ENCODE measurements at places on chromosomes 7 and 10. TPM values are rescaled to one million over a fixed set of nuclear protein-coding genes. Genes with fewer than 3 reads are reported as not detected.

- DNase-seq, result peak; percentile 86
These were observed 166.8 kb upstream of the MAGI2 start for GRCh38 chr7:79620291-79620690.

- no peak for DNase-seq
These were observed 162.2 kb downstream of the IMMP2L start for GRCh38 chr7:111400088-111400487.

DNA sequence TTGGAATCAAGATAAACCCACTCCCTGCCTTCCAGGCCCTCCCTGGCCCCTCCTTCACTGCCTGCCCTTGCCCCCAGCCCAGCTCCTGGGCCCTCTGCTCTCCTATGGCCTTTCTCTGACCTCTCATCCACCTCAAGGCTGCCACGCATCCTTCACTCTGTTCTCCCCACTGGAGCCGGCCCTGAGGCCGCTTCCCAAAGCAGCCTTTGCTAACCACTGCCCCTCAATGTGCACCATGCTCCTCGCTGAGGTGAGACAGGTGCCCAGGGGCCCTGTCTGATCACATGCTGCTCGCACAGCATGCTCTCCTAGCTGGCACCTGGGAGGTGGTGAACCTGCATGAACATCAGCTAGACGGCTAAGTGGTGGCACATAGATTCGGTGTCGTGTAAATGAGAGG lies 138.5 kb upstream of the RET start:
- DNase-seq, result no peak

DNA sequence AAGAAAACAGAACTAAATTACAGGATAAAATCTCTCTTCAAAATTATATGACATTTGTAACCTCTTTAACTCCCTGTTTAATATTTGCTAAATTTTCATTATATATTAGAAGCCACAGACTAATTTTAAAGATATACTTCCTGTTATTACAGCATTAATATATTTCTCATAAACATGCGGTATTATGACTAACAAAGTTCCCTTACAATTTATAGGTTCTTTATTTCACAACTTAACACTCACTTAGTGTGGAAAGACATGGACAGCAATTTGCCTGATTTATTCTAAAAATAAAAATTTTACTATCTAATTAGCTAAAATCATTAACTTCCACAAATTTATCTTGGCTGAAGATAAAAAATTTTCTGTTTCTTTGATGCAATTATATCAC lies 29.0 kb downstream of the CTNNA3 start:
- DNase-seq, result no peak

- no peak for DNase-seq
These were observed 108.2 kb downstream of the HIP1 start for GRCh38 chr7:75630549-75630948.

Gene RAMP3
- 51.2 TPM for total RNA-seq

GRCh38 chr7:27210441-27211083 lies 10.7 kb upstream of the HOXA13 start:
- DNase-seq, result peak; percentile 51

DNA sequence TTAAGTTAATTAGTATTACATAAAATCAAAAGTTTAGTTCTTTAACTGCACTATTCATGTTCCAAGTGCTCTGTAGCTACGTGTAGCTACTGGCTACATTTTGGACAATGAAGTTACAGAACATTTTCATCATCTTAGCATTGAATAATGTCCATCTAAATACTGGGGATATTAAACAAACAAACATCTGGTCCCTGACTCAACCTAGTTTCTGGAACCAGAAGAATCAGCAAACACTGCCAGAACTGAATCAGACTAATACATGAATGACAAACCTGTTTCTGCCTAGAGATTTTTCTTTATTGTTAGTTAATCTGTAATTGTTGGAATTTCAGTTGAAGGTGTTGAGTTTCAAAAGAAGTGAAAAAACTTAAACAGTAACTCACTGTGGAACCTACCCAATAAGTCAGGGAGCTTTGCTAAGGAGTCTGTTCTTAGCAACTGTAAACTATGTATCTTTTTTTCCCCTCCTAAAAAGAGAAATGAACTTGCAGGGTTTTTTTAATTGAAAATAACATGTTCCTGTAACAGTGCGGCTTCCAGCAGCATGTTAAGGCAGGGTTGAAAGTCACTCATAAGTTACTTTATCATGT lies 58.3 kb downstream of the CDK13 start:
- no peak for DNase-seq

Gene HOXA5
- total RNA-seq, result 7.0 TPM

GRCh38 chr10:35379226-35380137 lies 43.2 kb downstream of the CCNY start:
- peak; percentile 98 for DNase-seq

GRCh38 chr10:73469579-73469978 lies 26.2 kb downstream of the PPP3CB start:
- DNase-seq, result no peak

DNA sequence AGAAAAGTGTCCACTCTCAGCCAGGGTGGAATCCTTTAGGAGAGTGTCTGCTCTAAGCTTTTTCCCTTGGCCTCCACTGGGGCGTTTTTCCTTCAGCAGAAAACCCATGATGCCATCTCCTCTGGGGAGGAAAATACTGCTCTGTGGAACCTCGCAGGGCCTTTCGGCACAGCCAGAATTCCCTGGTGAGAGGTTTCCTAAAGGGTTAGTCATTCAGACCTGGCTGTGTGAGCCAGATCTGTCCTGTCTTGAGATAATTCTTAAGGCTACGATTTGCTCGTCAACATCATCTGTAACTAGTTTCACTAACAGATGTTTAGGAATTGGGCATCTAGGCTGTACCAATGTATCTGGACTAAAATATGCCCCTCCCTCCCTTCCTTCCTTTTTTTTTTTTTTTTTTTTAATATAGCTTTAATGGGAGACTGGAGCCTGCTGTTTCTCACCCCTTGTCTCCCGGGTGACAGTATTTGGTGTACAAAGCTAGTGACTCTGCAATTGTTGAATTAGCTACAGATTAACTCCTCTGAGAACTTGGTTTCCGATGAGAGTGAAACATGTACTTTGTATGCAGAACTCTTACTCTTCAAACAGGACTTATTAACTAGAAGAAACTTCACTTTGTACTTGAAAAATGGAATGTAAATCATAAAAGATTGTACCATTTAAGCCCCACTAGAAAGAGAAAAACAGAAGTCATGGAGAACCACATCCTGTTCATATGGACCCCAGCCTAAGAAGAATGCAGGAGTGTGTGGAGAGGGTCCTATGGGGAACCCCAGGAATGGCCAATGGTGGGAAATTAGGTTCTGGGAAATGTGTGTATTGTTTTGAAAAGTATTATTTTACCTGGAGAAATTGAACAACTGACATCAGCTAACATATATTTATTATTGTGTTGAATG lies 230.9 kb downstream of the CAMK1D start:
- DNase-seq, result no peak

Gene CUZD1
- total RNA-seq, result 0.20 TPM

GRCh38 chr7:17402628-17403278 lies 104.3 kb downstream of the AHR start:
- DNase-seq, result no peak

DNA sequence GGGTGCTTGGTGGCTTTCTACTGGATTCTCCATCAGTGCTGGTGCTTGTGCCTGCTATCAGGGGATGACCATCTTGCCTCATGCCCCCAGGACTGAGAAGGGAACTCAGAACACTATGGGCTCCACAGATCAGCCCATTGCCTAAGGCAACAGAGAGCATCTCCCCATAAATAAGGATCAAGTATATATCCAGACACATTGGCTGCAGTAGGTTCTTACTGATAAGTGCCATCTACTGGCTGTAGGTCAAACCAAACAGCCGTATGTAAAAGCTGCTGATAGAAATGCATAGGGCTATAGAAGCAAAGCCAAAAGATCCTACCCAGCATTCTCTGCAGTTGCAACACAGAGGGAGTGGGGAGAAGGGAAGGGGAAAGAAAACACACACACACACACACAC lies 153.7 kb downstream of the CDK14 start:
- peak; percentile 10 for DNase-seq

DNA sequence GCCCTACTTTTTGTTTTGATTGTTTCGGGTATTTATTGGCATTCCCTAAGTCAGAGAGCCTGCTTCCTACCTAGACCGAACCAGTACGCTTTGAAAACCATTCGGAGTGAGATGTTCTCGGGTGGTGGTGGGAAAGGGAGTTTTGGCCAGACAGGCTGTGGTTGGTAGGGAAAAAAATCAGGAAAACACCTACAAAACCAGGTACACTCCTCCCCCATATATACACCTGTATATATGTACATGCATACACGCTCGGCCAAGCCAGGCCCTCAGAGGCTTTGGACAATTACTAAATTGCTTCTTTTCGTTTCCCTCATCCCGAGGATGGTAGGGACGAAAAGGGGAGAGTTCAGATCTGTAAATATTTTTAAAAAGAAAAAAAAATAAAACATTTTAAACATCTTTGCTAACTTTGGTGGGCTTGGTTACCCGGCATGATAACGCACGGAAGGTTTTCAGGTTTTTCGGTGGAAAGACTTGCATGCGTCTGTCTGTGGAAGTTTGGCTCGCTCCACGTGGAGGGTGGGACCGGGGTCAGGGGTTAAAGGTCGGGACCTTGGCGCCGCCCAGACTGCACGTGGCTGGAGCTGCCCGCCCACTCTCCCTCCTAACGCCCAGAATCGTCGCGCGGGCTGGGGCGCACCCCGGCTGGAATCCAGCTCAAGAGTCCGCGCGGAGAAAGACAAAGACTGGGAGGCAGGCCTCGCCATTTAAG lies 2.5 kb downstream of the HMX2 start:
- no peak for DNase-seq

GRCh38 chr7:151235091-151235787 lies 3.0 kb downstream of the CHPF2 start:
- no peak for DNase-seq

Gene STRA8
- not detected for total RNA-seq

GRCh38 chr7:19080093-19080492 lies 37.3 kb downstream of the TWIST1 start:
- no peak for DNase-seq

DNA sequence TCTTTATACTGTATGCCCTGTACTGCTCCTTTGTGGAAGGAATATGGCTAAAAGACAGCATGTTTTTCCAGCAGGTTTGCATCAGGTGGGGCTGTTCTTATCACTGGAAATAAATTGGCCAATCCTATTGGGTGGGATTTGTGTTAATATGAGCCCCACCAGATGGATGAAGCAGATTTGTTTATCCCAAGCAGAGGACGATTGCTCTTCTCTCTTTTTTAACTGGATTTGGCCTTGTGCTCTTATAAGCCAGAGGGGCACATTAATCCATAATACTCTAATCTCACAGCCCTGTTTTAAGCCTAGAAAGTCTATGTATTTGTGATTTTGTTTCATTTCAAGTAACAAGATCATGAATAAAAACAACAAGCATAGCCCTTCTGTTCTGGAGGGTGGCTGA lies 240.1 kb upstream of the ADARB2 start:
- no peak for DNase-seq

GRCh38 chr10:60718886-60719285 lies 59.4 kb upstream of the CDK1 start:
- DNase-seq, result no peak

- peak; percentile 51 for DNase-seq
These were observed 1.3 kb upstream of the FZD8 start for GRCh38 chr10:35643151-35644049.

Gene RNF133
- 0.60 TPM for total RNA-seq

GRCh38 chr7:26365077-26365900 lies 73.6 kb downstream of the SNX10 start:
- peak; percentile 86 for DNase-seq

GRCh38 chr7:151396328-151396970 lies 13.4 kb downstream of the WDR86 start:
- DNase-seq, result no peak

Gene MXI1
- 12.1 TPM for total RNA-seq

- DNase-seq, result peak; percentile 88
These were observed 42.8 kb upstream of the GNA12 start for GRCh38 chr7:2886900-2887299.

DNA sequence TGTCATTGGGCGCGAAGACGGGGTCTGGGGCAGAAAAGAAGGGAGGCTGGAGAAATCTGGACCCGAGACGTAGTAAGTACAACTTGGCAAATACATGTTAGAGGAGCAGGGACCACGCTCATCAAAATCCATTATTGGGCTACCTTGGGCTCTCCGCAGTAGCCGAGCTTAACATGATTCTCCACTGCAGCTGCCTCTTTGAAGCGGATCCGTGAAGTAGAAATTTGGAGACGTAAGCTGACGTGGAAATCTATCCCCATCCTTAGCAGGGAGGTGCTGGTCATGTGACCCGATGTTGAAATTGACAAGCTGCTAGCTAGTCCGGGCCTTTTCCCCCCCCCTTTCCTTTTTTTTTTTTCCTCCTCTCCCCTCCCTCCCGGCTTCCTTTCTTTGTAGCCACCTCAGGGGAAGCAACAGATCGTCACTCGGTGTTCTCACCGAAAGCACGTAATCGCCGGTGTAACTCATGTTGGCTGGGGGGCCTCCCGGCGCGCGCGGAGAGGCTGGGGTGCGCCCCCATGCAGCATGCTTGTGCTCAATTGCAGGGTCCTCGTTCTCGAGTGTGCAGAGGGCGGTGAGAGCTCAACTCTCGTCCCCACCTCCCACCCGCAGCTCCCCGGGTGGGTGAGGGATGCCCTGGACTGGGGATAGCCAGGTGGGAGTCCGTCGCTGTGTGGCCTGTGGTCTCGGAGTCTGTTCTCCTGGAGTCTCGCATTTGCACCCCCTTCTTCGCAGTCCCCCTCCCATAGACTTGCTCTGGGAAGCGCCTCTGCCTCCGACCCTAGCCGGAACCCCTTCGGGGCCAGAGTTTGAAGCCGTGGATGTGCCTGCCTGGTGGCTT lies at the start of gene HOXA11:
TSS of gene HOXA11 (minus strand) at position 220 of the 841 bp plus-strand sequence. CDS start at position 132, 88 bp downstream.
- no peak for DNase-seq

Gene ANKRD7
- total RNA-seq, result 0.22 TPM

- peak; percentile 36 for DNase-seq
These were observed 12.8 kb upstream of the PROSER2 start for GRCh38 chr10:11810313-11810766.

DNA sequence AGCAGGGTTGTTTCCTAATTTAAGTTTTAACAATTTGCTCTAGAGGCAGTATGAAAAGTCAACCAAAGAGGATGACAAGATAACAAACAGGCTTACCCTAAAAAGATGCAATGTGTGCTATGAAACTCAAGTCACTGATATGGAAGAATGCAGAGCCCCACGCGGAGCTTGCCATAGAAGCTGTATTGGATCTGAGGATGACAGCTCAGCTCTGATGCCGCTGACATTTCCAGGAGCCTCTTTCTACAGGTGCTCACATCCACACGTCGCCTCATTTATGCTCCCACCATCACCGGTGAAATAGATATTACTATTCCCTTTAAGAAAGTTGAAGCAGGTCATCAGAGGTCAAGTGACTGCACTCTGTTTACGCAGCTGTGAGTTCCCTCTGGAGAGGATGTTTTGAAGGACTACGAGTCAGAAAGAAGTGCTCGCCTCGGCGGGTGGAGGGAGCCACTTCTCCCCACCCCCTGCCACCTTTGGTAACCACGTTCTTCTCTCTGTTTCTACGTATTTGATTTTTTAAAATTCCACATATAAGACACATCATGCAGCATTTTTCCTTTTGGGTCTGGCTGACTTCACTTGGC lies 275.4 kb downstream of the GLRX3 start:
- DNase-seq, result no peak

DNA sequence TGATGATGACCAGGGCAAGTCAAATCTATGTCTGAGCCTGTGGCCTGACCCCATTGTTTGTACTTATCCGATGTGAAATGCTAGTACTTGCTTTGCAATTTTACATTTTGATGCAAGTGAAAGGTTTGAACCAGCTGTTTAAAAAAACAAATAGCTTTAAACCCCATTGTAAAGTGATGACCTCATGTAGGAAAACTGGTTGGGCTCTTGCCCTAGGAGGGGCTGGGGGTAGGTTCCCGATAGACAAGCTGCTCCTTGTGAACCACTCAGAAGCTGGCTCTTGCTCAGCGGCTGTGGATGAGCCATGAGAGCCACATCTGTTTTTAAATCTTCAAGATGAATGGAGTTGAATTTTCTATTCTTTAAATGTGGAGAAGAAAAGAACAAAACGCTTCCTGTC lies 185.3 kb downstream of the WDR11 start:
- no peak for DNase-seq

Gene WDFY4
- 0.87 TPM for total RNA-seq
